ENCODE measurements at places on chromosomes 6 and 20.

- DNase-seq, result no peak
These were observed 10.8 kb downstream of the BPIFA2 start for GRCh38 chr20:33178726-33179125.

DNA sequence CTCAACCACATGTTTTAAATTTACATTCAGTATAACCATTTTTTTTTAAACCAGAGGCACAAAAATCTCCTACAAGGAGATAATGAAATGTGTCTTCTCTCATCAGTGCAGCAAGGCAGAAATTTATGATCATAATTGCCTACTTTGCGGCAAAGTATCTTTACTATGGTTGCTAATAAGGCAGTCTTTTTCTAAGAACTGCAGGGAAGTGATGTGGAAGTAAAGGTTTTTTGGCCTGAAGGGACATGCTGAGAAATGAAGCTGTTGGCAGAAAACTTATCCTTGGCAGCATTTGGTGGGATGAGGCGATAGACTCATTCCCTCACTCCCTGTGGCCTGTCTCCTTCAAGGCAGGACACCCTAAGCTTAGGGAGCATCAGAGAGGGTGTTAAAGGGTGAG, 48.7 kb downstream of the SCGN start:
- DNase-seq, result no peak

- DNase-seq, result no peak
These were observed 87.8 kb upstream of the ASCC3 start for GRCh38 chr6:100968949-100969348.

DNA sequence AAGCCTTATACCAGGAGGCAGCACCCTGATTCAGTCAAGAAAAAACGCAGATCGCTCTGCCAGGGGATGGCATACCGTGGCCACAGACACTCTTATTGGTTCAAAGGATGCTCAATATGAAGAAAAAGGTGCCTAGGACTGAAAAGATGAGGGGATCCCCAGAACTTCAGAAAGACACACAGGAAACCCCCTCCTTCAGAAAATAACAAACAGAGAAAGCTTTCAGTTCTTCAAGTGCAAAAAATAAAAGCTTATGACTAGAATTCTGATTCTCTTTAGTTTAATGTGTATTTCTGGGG, 17.7 kb upstream of the MYB start:
- peak; percentile 17 for DNase-seq

- DNase-seq, result no peak
These were observed 128.7 kb upstream of the MLIP start for GRCh38 chr6:53982366-53983050.

GRCh38 chr6:129730477-129731165, 20.6 kb upstream of the ARHGAP18 start:
- DNase-seq, result peak; percentile 41

DNA sequence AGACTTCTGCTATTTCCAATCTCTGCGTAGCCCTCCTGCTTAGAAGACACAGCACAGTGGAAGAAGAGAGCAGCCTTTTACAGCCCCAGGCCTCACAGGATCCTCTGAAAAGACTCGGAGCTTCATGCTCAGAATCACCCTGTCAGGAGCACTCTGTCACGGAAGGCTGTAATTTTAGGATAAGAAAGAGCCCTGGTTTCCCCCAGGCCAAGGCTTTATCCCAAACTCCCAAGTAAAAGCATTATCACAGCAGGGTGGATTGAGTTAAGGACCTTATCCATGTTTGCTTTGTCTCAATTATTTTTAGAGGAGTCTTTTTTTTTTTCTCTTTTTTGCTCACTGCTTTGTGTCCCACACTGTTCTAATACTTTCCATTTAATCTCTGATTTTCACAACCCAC, 39.2 kb downstream of the ANKS1A start:
- no peak for DNase-seq

- DNase-seq, result no peak
These were observed 52.8 kb upstream of the BMP6 start for GRCh38 chr6:7673063-7673536.

DNA sequence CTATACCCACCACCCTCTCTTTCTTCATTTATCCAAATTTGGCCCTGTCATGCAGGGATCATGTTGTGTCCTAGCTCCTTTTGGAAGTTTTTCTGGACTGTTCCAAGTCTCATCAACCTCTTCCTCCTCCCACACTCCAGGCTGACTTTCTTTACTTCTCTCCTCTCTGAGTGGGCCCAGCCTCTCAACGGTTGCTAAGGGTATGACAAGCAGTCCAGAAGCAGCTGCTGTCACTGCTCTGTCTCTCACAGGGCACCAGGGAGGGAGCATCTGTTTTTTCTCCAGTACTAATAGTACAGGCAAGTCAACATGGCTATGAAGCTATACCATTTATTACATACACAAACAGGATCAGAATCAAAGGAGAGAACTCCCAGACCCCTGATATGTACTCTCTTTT, 8.2 kb downstream of the NT5DC1 start:
- DNase-seq, result no peak

DNA sequence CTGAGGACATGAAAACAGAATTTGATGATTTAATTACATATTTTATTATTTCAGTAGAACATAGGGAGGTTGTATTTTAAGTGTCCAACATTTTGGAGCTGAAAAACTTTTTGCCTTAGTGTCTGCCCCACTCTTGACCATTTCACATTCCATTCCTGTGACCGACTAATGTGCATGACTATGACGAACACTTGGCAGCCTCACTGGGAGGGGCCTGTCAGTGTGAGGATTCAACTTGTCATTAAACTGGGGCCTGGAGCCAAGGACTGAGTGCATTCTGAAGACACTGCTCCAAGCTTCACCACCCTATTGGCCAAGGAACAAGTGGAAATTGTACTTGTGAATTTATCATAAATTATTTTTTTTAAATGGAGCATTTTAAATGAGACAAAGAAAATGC, 661.3 kb downstream of the BCKDHB start:
- DNase-seq, result no peak

DNA sequence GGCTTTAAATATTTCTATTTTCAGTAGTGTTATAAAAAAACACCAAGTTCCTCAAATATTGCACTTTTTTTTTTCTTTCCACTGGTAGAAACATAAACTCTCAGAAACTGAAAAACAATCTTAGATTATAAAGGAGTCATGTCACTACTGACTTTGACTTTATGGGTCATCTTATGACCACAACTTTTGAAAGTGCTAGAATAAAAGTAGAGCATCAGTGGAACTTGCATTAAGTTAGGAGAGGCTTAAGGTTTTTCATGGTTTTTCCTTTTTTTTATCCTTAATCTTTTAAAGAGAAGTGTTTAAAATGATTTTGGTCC, 56.6 kb upstream of the SUPT3H start:
- DNase-seq, result no peak

- no peak for DNase-seq
These were observed 84.1 kb downstream of the SMOC2 start for GRCh38 chr6:168525114-168525513.

DNA sequence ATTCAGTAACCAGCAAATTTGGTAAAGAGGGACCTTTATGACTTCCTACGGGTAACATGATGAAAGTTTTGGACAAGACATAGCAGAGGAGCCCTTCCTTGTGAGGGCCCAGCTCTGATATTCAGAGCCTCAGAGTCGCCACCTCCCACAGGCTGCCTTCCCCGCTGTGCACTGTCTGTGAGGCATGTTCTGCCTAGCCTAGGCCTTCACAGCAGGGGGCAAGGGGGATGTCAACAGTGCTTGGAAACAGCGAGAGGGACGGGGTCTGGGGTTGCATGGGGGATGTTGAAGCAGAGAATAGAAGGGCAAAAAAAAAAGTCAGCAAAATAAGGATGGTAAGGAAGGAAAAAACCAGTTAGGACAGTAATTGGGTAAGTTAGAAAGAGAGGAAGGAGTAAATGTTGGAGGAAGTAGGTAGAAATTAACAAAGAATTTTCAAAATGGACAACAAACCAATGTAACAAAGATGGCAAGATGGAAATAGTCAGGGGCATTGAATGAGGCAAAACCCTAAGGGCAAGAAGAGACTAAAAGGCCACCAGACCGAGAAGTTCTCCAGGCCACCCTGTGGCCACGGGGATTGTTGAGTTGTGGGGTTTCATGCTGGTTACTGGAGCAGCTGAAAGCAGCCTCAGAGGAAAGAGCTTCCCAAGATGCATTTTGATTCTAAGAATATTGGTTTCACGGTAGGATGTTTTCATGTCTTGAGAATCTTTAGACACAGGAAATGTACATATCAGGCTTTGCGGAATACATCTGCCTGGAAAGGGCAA, 139.8 kb downstream of the LY86 start:
- DNase-seq, result no peak

DNA sequence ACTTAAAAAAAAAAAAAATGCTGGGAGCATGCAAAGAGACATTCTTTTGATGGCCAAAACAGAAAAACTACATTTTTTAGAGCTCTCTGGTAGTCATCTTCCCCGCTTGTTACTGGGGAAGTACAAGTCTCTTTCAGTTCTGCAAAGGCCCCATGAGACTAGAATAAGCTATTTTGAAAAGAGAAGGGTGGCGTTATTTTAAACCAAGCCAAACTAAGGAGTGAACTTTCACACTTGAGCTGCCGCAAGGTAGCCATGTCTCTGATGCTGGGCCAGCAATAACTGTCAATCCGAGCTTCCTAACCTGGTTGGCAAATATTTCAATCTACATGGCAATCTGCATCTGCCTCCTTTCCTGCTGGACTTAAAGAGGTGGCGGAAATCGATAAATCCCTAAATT, 96.7 kb downstream of the L3MBTL3 start:
- no peak for DNase-seq

- DNase-seq, result no peak
These were observed 31.0 kb upstream of the PSMF1 start for GRCh38 chr20:1087311-1087905.

DNA sequence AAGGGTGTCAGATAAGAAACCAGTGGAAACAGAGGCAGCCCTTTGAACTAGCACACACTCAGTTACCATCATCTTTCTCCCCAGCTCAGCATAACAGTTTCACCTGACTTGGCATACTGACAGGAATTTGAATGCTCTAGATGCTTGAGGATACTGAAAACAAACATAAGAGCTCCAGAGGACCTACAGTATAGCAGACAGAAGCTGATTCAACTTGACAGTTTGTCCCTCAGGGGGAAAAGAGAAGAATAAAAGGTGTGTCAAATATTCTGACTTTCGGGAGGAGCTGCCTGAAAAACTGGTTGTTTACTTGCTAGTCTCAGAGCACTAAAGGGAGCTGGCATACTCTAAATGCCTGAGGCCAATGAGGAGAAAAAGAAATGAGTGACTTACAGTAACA, 35.1 kb downstream of the EYS start:
- DNase-seq, result no peak

DNA sequence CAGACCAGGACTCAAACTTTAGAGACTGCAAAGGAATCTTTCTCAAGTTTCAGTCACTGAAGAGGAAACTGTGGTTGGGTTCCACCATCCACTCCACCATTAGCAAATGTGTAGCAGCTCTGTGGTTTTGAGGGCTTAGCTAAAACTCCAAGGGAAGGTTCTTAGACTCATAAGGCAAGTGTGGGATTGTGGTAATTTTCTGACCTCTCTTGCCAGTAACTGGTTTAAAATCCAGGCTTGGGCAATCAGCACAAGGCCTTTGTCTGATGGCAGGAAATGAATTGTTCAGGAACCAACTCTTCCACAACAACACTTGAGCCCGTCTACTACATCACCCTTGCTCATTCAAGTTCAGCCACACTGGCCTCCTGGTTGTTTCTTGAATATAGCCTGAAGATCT, 68.6 kb upstream of the FBXL4 start:
- DNase-seq, result no peak

DNA sequence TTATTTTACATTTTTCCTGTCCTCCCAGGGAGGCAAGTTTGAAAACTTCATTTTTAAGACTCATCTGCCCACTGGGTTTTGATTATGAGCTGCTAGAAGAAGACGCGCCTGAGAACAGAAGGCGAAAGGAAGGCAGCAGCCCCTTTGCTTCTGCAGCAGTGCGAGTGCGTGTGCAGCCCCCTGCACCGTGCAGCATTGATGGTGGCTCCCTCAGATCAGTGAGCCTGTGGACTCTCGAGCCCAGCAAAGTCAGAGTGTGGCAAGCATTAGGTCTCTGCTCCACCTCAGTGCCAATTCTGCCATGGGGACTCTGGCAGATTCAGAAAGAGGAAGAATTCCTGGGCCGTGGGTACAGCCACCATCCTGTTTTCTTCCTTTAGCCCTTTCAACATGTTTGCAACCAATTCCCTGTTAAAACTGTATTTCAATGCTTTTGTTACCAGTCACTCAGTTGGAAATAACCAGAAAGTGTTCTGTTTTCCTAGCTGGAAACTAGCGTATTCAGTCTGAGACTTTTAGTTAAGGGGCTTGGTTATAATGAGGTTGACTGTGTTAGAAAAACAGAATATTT, 134.8 kb upstream of the OGFRL1 start:
- DNase-seq, result no peak

- DNase-seq, result no peak
These were observed 13.7 kb downstream of the ACOT13 start for GRCh38 chr6:24680582-24680981.

DNA sequence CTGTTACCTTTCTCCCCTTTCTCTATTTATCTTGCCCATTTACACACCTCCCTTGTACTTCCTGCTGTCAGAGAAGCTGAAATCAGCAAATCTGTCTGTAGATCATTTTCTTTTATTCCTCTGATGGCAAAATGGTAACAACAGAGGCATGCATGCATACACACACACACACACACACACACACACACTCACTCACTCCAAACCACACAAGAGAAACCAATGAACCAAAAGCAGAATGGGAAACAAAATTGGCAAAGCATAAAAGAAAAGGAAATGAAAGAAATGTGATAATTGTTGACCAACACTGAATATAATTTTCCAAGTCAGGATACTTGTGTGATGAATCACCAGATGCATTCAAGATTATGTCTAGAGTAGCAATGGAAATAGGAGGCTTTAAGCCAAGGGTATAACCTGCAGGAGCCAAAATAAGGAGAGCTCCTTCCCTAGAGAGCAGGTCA, 172.4 kb downstream of the PLCB4 start:
- no peak for DNase-seq

DNA sequence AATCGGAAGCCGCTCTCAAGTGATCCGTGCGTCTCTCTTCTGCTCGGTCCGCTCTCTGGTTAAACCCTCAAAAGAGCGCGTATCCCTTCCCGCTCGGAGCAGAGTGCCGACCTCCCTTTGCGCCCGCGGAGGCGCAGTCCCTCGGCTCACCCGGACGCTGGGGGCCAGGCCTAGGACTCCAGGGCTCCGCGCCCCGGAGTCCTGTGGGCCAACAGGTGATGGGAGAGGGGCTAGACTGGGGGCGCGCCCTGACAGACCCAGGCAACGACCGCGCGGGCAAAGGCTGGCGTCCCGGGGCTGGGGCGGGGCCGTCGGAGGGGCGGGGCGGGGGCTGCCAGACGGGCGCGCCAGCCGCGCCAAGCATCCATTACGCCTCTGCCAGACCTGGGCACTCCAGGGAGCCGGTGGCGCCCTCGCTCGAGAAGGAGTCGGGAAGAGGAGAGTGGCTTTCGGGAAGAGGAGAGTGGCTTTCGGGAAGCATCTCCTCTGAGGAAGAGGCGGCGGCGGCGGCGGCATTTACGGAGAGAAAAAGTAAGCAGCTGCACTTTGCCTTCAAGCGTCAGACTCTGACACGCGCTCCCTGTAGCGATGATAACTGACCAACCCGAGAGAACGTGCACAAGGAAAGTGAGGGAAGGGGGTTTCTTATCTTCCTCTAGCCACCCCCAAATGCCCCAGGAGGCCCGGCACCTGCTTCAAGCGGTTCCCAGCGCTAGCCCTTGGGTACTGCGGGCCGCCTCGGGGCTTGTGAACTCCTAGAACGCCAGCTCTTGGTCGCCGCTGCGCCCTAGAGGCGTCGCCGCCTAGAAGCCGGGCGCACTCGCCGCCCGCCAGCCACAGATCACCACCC, 2.6 kb downstream of the EPHA7 start:
- no peak for DNase-seq

All from CD8-positive, alpha-beta memory T cell (primary cell).